ENCODE measurements at places on chromosomes 16 and 17.

- DNase-seq: no peak
Observed at GRCh38 chr17:17792037-17792550, 44.7 kb downstream of the SREBF1 start.

DNA sequence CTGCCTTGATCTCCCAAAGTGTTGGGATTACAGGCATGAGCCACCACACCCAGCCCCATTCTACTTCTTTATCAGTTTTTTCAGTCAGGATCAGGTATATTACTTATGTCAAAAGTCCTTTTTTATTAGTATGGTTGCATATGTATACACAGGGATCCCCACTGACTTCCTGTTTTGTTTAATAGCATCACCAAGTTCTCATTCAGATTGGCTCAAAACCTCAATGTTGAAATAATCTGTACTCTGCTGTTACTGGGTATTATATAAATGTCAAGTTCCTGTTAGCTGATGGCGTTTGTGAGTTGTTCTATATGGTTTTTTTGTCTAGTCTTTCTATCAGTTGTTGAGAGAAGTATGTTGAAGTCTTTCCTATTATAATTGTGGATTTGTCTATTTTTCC, 168.5 kb downstream of the BCAS3 start:
- DNase-seq: no peak

DNA sequence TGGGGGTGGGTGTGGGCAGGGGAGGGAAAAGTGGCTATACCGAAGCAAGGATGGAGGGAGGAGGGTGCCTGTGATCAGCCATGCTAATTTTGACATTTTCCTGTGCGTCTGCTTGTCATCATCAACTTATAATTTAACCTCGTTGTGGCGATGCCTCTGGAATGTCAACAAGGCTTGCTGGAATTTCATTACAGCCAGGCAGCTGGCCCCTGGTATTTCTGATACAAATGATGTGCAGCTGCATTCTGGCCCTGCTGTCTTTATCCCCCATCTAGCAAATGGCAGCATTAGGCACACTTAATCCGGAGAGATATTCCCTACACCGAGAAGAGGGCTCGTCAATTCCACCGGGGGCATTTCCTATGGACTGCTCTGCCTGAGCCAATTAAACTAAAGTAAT, 278.3 kb upstream of the CCL2 start:
- no peak for DNase-seq

DNA sequence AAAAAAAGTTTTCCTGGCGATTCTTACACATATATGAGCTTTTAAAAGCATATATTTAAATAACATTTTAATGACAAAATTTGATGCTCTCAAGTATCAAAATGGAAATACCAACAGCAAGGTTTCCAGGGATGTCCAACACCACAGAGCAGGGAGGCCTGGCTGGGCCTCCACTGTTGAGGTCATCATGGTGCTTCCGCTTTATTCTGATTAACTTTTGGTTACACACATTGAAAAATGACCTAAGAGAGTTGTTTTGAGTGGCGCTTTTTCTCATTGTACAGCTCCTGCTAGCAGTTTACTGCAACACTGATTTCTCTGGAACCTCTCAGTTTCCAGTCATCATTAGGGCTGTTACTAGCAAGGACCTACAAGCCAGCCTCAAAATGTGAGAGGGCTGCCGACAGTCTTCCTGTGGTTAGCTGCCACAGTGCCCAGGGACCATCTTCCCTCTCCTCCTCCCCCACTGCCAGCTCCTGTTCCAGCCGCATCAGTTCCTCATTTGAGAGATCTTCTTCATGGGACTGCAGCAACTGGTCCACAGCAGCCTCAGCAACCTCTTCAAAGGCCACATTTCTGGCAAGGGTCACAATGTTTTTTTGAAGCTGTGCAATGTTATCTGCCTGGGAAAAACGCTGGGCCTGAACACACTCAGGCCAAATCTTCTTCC, 21.3 kb downstream of the DEF8 start:
- no peak for DNase-seq

GRCh38 chr17:21025451-21025850, 17.4 kb downstream of the USP22 start:
- no peak for DNase-seq

DNA sequence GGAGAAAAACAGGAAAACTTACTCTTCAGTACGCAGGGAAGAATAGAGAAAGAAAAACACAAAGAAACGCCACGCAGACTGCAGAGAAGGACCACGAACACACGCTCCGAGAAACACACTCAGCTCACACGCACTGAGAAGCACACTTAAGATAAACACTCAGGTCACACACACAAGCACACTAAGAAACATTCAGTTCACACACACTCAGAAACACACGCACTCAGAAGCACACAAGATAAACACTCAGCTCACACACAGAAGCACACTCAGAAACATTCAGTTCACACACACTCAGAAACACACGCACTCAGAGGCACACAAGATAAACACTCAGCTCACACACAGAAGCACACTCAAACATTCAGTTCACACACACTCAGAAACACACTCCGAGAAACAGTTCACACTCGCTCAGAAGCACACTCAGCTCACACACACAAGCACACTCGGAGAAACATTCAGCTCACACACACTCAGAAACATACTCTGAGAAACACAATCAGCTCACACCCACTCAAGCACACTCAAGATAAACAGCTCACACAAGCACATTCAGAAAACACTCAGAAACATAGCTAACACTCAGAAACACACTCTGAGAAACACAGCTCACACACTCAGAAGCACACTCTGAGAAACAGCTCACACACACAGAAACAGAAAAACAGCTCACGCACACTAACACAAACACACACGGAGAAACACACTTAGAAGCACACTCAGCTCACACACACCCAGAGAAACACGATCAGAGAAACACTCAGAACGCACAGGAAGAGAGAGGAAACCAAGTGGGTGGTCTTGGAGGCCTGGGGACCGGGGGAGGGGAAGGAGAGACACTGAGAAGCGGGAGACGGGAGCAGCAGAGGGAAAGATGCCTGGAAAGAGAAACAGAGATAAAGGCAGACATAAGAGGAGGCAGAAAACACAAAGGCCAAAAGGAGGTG, 908 bp downstream of the TMEM98 start:
- no peak for DNase-seq

DNA sequence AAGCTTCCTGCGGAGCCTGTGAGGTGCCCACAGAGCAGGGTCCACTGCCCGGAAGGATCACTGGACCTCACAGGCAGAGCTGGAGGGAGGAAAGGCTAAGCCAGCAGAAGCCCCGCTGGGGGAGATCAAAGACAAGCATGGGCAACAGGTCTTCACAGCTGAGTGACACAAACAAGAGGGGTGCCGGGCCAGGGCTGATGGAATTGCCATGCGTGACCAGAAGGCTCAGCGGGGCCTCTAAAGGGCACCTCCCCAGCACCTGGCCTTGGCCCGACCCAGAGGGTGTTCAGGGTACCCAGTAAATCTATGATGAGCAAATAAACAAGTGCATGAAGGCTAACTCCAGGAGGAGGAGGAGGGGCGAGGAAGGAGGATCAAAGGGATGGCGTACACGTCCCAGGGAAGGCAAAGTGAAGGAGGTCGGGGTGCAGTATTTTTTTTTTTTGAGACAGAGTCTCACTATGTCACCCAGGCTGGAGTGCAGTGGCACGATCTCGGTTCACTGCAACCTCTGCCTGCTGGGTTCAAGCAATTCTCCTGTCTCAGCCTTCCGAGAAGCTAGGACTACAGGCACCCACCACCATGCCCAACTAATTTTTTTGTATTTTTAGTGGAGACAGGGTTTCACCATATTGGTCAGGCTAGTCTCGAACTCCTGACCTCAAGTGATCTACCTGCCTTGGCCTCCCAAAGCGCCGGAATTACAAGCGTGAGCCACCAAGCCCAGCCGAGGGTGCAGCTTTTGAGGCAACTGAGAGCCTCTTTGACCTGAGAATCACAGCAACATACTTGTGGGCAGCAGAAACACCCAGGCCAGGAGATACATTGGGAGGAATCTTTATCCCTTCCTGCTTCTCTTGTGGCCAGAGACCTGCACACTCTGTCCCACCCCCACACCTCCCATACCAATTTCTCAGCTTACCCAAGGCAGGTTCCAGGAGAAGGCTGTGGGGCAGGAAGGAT, 16.1 kb upstream of the EXOC7 start:
- no peak for DNase-seq

DNA sequence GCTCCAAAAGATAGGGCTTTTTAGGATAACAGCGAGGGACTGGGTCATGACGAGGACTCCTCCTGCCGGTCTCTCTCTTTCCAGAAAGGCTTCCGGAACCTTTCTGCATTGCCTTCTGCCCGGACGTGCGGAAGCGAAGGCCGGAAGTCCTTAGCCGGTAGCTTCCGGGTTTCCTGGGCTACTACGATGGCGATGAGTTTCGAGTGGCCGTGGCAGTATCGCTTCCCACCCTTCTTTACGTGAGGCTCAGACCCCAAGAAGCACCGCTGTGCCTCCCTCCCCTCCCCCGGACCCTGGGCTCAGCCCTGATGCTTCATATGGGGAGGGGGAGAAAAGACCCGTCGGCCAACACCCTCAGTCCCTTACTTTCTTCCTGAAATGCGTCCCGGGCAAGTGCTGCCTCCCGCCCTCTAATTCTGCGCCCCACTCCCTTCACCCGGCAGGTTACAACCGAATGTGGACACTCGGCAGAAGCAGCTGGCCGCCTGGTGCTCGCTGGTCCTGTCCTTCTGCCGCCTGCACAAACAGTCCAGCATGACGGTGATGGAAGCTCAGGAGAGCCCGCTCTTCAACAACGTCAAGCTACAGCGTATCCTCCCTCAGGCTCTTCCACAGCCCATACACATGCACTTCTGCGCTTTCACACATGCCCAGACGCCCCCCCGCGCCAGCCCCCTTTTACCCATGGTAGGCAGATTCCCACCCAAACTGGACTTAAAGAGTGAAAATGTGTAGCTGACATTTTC, at the start of gene VPS25:
TSS of gene VPS25 (plus strand) at position 160 of the 746 bp plus-strand sequence. CDS start at position 187, 27 bp downstream.
- peak; percentile 85 for DNase-seq

GRCh38 chr16:81715358-81716196, 63.5 kb upstream of the PLCG2 start:
- DNase-seq: no peak

- no peak for DNase-seq
Observed at GRCh38 chr16:78993346-78993745, 607.2 kb downstream of the MAF start.

DNA sequence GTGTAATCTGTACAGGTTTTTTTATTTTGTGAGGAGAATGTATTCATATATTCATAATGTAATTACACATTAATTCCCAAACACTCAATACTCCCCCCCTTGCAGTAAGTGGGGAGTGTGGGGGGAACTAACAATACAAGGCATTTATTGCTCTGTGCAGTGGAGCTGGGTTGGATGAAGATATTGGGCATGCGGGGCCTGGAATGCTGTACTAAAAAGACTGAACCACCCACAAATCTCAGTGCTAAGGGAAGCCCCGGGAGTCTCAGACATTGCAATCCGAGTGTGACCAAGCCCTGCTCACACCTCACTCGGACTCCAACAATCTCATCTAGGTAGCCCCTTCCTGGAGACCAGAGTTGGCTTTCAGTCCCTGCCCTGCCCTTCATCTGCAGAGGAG, 6.0 kb downstream of the PLLP start:
- DNase-seq: no peak

- no peak for DNase-seq
Observed at GRCh38 chr16:78895681-78896080, 704.9 kb downstream of the MAF start.

GRCh38 chr17:58278661-58279015, 2.1 kb downstream of the MPO start:
- DNase-seq: no peak

GRCh38 chr17:75326226-75326848, 37.1 kb upstream of the SLC25A19 start:
- no peak for DNase-seq

DNA sequence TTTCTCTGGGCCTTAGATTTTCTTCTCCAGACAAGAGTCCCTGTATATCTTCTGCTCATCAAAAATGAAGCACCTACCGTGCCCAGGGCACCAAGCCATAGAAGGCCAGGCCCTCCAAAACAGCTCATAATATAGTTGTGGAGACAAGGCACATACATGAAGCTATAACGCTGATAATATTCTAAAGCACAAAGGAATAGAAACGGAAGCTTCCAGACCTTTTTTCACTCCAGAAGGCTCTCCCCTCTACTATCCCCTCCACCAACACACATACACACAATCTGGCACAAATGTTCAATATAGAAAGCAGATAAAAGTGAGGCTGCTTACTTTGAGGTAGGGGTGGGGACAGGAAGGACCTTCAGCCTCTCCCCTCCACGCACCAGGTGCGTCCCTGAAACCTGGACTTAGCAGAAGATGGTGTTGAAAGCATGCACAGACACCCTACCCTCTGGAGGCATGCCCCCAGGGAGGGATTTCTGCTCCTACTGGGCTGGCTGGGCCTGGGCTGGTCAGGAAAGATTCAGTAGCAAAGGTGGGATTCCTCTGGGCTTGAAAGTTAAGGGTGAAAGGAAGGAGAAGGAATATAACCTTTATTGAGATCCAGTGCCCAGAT, 14.1 kb upstream of the SUPT4H1 start:
- no peak for DNase-seq

- DNase-seq: no peak
Observed at GRCh38 chr17:20225162-20226115, 216.3 kb downstream of the SPECC1 start.

DNA sequence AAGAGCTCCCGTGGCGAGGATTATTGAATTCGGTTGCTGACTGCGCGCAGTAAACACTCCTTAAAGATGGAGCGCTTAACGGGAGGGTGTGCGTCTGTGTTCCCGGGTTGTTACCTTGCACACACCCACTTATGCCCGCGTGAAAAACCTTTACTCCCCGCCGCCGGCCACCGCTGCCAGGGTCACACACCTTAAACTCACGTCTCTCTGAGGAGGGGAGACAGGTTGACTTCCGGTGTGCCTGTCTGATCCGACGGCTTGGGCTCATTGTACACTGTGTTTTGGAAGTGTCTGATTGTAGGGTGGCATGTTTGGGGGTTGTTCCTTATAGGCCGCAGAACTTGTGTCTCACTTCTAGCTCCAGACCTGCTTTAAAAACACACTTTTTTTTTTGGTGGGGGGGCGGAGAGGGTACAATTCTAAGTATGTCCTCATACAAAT, 66.8 kb downstream of the KPNA2 start:
- no peak for DNase-seq

Measured in fibroblast of gingiva (primary cell).